Epithelial cell of esophagus (primary cell): ENCODE measurements at places on chromosomes 7 and 10.

- no peak for DNase-seq
Measured at GRCh38 chr7:1945558-1945957, 275.5 kb downstream of the ELFN1 start.

DNA sequence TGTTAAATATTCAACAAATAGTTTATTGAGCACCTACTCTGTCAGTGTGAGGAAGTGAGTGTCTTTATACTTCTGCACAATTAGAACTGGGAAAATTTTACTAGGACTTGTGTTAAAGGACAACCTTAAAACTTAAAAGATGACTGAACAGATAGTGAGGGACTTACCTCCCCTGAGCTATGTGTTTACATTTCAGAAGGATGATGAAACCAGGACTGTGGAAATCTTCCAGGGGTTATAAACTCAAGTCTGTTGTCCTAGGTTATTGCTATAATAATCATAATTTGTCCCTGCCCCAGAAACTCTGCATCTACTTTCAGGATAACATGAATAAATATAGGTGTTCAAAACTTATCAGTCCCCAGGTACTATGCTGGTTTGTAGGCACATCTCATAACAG is 261.0 kb upstream of the MKLN1 start:
- peak; percentile 21 for DNase-seq

DNA sequence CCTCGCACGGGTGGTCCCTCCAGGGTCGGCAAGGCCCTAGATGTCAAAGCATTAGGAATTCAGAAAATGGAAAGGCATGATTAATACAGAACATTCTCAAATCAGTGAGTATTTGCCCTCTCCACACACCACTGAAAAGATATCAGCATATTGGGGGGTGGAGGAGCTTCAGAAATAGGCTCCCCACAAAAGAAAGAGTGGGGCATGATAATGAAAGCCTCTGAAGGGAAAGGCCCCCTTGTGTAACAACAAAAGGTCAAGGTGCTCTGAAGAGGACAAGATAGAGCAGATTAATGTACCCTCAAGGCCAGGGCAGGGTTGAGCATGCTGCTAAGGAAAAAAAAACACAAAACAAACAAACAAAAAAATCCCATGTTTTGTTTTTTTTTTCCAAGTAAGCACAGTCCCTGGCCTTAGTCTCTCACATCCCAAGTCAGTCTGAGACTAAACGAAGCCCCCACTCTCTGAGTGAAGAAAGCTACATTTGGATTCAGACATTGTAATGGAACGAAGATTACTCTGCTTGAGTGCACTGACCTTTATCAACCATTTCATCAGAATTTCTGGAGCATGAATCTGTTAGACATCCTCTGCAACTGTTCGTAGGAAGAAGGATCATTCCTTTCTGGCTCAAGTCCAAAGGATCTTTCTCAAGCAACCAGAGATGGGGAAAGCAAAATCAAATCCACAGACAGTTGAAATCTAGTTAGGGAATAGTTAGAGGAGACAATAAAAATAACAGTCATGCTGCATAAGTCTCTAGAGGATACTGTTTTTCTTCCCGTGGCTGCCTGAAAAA is 27.4 kb upstream of the DGKI start:
- DNase-seq: no peak

GRCh38 chr7:50397971-50398324 is 52.2 kb downstream of the FIGNL1 start:
- no peak for DNase-seq

DNA sequence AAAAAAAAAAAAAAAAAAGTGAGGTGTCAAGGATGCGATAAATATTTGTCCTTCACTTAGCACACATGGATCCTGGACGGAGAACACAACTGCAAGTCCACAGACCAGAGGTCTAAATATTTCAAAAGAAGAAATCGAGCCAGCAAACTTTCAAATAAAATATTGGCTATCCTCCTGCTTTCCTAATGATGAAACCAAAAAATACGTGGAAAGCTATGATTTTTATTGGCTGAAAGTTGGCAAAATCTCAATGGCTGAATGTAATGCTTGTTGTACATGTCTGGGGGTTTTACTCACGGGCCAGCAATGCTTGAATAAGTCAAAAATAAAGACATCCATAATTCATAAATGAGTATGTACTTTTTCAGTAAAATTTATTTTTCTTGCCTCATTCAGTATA is 19.0 kb upstream of the MGMT start:
- DNase-seq: no peak

GRCh38 chr7:44149571-44150465 is 8.7 kb upstream of the MYL7 start:
- no peak for DNase-seq

DNA sequence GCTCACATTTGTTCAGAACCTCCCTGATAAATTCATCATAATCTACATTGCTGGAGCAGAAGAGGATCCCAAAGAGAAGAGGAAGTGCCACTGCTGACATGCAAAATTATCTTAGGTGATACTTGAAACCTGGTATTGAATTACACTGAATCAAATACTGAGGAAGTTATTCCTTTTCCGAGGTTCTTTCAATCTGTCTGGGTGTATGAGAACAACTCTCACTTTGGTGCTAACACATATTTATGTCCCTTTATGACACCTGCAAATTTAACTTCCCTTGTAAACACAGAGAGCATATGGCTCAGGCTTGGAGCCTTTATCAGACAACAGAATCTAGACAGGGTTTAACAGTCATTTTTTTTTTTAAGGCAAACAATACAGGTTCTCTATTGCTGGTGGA is 131.4 kb downstream of the SRPK2 start:
- no peak for DNase-seq

- peak; percentile 86 for DNase-seq
Measured at GRCh38 chr7:151484971-151485707, 34.6 kb downstream of the RHEB start.

- DNase-seq: no peak
Measured at GRCh38 chr7:111558991-111559390, 3.3 kb downstream of the IMMP2L start.

DNA sequence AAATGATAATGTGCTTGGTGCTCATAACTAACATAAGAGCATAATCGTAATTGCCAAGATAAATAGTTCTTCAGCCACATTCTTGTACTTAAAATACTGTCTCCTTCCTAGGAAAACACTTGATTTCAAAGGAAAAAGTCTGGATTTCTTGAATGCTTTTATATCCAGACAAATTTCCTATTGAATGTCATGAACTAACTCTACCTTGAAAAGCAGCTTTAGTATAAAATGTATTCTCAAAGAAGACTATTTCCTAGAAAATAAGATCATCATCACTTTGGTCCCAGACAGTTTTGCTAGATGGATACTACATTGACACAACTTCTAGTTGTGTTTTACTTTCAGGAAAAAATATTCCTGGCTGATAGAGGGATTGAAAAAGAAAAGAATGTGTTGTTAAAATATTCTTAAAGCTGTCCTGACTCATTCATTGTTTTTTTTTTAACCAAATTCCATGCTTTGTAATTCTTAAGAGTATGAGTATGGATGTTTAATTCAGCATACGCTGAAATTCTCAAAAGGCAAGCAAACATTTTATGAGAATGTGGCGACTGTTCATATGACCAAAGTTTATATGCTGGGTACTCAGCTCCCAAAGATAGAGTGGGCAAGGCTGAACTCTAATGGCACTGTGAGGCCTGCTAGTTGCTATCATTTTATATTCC is 106.1 kb downstream of the PPP1R3A start:
- DNase-seq: no peak

DNA sequence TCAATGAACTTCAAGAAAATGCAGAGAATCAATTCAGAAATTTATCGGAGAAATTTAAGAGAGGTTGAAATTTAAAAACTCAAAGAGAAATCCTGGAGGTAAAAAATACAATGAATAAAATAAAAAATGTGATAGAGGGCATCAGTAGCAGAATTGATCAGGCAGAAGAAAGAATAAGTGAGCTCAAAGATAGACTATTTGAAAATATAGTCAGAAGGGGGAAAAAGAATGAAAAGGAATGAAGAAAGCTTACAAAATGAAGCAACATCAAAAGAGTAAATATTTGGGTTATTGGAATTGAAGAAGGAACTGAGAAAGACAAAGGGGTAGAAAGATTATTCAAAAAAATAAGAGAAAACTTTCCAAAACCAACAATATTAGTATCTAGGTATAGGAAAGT is 291.4 kb downstream of the SH2D4B start:
- no peak for DNase-seq
